ENCODE measurements at places on chromosomes 6 and 20. TPM values are rescaled to one million over a fixed set of nuclear protein-coding genes. Genes with fewer than 3 reads are reported as not detected.

GRCh38 chr6:31900917-31901414, 920 bp downstream of the ZBTB12 start:
- no peak for DNase-seq

DNA sequence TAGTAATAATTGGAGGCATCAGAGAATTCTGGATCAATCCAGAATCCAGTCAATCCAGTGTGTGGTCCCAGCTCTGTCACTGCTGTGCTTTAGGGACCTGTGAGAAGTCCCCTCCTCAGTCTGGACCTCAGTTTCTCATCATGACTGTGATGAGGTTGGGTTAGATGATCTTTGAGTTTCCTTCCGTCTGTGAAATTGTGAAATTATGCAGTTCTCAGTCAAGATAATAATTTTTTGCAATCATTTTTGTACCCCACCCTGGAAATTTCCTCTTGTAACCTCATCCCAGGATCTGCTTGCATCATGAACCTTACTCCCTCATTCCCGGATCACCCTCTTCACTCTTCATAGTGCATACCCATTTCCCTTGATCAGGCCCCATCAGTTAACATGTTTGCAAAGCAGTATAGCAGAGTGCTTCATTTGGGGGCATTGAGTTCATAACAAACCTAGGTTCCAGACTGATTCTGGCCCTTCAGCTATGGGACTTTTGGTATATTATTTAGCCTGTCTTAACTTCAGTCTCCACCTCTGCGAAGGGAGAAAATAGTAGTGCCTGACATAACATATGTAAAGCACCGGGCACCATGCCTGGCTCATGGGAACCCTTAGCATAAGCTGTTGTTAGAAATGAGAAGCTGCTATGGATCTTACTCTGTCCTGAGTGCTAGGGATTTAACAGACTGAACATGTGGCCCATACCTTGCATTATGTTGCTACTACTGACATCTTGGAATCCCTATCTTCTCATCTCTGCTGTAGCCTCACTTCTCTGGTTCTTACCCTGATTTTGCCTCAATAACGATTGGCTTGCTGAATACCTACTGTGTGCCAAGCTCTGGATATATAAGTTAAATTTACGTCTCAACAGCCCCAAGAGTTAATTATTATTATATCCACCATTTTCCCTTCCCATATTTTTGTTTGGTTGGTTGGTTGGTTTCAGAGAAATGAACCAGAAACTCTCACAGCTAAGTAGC, 1.3 kb downstream of the ZNF76 start:
- DNase-seq: no peak

DNA sequence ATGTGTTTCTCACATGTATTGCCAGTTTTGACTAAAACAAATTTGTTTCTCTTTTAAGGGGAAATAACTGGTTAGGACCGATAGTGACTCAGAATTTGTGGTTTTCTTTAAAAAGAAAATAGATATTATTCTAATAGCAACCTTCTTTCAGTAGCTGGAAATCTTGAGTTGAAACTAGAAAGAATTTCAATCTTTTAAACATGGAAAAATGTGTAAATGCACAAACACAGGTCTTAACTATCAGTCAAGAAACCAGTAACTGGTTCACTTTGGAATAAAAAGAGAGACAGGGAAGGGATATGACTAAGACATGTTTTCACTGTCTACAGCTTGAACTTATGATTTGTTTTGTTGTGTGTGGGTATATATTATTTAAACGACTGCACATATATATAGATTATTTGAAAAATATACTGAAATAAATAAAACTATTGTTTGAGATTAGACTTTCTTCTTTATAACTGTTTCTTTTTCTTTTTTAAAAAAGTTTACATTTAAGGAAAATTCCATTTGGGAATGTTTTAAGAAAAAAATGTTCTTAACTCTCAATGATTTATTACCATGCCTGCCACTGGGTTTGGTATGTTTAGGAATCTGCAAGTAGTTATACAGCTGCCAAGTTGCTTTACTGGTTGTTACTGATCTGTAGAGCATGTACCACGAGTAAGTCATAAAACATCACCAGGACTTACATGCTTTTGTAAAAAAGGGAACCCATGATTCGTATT, 753.3 kb upstream of the MARCKS start:
- no peak for DNase-seq

- no peak for DNase-seq
These were observed 847 bp upstream of the NCR2 start for GRCh38 chr6:41334482-41335040.

DNA sequence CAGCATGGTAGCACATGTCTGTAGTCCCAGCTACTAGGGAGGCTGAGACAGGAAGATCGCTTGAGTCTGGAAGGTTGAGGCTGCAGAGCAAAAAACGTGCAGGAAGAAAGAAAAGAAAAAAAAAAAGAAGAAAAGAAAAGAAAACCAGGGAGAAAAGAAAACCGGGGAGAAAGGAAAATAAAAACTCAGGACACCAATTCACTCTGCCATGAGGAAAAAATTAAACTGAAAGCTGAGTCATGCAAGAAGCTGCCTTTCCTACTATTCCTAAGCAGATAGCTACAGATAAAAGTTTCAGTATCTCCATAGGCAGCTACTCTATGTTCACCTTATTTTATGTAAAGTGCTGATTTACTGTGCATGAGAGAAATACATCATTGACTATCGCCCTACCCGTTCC, 10.5 kb downstream of the PTGIS start:
- DNase-seq: no peak

DNA sequence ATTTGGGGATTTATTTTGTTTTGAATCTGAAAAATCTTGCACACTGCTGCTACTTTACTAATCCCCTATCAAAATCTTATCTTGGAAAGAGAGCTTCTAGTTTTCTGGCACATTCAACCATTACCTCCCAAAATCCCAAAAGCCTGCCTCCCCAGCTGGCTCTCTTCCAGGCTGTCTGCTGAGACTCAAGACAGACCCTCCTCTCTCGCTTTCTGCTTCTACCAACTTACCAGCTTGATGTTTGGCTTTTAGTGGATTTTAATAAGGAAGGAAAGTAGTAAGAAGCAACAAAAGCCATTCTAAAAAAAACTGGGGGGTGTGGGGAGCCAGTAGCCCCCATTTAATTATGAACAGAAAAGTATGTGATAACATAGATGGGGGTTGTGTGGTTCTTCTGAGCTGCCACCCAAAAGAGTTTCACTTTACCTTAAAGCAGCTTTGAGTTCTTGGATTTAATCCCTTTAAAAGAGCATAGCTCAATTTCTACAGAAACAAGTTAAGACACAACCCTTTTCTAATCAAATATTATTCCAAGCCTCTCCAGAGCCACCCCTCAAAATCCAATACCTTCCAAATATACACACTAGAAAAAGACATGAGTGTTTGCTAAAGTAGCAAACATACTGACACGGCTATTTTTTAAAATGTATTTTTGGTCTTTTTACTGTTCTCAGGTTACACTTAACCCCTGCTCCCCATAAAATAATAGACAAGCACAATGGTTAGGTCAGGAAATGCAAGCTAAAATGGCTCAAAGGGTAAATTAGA, 71.7 kb downstream of the ATP9A start:
- no peak for DNase-seq

- DNase-seq: no peak
These were observed 5.7 kb downstream of the CDC40 start for GRCh38 chr6:110185879-110186278.

DNA sequence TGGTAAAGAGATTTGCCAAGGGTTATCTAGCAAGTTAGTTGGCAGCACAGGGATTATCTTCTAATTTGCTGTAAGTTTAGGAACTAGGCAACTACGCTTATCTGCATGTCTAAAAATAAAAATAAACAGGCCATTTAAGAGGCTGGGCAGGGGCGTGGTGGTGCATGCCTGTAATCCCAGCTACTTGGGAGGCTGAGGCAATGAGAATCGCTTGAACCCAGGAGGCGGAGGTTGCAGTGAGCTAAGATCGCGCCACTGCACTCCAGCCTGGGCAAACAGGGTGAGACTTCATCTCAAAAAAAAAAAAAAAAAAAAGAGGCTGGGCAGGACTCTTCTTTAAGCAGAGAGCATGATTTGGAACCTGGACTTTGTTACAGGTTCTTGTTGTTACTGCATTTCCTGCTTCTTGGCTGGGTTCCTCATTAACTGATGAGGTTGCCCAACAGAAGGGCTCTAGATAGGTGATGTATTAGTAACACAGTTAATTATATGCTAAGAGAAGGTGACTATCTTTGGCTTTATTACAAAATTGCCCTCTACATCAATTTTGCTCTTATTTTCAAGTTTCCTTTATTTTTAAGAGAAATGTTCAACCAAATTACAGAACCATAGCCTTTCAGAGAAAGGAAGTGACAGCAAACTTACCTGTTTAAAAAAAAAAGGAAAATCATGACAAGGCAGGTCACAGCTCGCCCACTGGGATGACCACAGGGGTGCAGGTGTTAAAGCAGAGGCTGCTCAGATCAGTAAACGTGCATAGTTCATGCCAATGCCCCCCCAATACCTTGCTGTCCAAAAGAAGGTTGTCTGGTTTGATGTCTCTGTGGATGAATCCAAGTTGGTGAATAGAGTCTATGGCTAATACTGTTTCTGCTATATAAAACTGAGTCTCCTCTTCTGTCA, 32.5 kb downstream of the STK38 start:
- no peak for DNase-seq

GRCh38 chr6:134432036-134432435, 114.1 kb upstream of the SGK1 start:
- DNase-seq: no peak

GRCh38 chr20:33110147-33110825, 30.8 kb downstream of the BPIFB4 start:
- DNase-seq: no peak

- no peak for DNase-seq
These were observed 8.7 kb upstream of the CCR6 start for GRCh38 chr6:167113935-167114910.

WFDC5 gene
- not detected for total RNA-seq

DNA sequence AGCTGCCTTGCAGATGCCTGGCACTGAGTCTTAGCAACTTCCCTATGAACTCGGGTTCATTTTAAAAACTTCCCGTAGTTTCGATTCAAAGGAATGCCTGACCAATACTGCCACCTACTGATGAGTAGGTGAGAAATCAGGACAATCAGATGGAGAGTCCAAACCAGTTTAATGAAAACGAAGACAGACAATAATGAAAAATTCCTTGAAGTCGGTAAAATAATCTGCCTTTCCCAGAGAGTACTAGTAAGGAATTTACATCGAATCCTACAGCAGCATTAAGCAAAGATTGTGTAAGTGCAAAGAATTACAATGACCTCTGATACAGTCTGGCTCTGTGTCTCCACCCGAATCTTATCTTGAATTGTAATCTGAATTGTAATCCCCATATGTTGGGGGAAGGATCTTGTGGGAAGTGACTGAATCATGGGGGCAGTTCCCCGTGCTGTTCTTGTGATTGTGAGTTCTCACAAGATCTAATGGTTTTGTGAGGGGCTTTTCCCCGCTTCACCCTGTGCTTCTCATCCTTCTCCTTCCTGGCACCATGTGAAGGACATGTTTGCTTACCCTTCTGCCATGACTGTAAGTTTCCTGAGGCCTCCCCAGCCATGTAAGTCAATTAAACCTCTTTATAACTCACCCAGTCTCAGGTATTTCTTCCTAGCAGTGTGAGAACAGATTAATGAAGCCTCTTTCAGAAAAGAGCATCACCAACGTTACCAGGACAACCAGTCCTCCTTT, 134.4 kb downstream of the ARHGAP18 start:
- DNase-seq: no peak

DNA sequence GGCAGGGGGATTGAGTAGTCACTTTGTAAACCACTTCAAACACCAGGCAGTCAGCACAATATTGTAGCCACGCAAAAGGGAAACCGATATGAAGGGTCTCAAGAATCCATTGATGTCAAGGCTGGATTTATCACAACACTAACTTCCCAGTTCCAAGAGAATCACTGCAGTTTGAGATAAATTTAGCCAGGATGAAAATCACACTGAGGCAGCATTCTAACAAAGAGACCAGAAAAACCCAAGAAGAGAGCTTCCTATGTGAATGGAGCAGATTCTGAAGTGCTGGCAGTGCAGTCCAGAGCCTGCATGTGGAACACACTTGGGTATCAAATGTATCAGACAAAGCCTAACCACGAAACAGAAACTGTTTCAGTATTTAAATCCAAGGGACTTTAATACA, 84.6 kb downstream of the KIF16B start:
- DNase-seq: no peak

DNA sequence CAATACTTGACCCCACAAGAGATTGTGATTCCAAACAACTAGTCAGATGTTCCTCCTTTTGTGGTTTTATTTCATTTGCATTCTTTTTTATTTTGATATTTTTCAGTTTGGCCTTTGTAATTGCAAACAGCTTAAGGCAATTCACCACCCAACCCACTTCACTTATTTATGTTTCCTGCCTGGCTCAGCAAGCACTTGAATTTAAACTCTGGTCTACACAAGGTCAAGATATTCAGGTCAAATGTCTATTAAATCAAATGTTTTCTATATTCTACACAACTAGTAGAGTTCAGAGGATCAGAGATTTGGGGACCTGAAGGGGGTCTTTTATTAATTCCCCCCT, 100.1 kb downstream of the SGK1 start:
- no peak for DNase-seq

GRCh38 chr20:24522452-24523330, 53.3 kb downstream of the SYNDIG1 start:
- no peak for DNase-seq

GRCh38 chr6:55184782-55185530, 10.6 kb downstream of the HCRTR2 start:
- DNase-seq: no peak

CEP250 gene
- total RNA-seq: 15.9 TPM

DNA sequence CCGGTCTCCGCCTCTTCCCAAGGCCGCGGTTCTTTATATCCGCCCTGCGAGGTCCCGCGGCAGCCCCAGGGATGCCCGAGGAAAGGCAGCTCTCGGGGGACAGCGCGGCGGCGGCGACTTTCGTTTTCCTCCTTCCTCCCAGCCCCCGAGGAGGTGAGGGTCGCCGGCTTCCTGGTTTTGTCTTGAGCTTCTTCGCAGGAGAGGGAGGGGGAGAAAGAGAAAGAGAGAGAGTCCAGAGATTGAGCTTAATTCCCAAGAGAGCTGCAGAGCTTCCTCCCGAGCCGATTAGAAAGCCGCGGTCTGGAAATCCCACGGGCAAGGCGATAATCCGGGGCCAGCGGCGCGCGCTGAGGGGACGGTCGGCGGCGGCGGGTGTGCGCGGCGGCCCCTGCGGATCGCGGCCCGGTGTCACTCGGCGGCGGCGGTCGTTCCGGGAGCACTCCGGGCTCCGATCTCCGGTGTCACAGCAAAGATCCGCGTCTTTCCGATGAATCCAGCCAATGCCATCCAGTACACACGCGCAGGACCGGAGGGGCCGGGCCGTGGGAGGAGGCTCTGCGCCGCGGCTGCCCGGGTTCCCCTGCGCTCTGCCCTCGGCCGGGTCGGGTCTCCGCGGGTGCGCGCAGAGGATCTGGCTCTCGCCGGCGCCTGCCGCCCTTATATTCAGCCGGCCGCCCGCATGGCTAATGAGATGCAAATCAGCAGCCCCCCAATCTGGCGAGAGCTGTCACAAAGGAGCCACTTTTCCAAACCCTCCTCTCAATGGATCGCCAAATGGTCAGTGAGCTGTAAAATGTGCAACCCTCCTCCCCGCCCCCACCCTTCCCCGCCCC, at the start of gene DLL1:
DLL1 (minus strand) TSS at position 783 of the 833 bp plus-strand sequence. CDS start 939 bp downstream, outside the sequence.
- DNase-seq: no peak

- no peak for DNase-seq
These were observed 29.6 kb downstream of the QKI start for GRCh38 chr6:163444077-163444476.

Data from Right ventricle myocardium inferior (tissue), 1 donor.